ENCODE measurements at places on chromosomes 1 and 21.

- peak; percentile 79 for DNase-seq
These were observed 78.9 kb upstream of the JAK1 start for GRCh38 chr1:65045022-65045817.

GRCh38 chr1:155016231-155016831 is 13.7 kb downstream of the ZBTB7B start:
- DNase-seq: no peak

DNA sequence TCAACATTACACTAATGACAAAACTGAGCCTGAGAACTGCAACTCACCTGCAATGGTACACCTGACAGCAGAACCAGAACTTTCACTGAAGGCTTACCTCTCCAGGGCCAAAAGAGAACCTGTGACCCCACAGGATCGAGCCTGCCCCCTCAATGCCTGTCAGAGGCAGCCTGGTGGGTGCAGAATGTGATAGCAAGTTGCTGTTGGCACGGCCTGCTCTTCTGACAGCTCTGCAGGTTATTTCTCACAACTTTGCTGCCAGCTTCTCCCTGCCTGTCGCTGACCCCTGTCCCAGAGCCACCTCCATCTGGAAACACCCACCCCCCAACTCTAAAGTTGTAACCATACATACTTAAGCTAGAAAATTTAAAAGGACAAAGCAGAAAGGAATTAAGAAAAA is 35.2 kb downstream of the HIVEP3 start:
- no peak for DNase-seq

DNA sequence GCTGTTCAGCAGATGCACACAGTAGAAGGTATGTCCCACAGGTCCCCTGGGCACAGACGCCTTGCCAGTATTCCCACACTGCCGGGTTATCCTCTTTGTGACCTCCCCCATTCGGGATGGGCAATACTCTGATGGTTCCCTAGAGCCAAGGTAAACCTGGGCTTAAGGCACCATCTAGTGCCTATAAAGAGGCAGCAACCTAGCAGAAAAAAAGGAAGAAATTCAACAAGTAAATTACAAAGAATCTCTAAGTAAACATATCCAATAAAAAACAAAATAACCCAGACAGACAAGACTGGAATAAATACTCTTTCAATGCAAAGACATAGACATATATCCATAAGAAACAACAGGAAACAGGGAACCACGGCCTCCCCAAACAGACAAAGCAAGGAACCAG is 39.4 kb downstream of the HSF2BP start:
- peak; percentile 32 for DNase-seq

GRCh38 chr1:157803851-157804250 is 16.1 kb downstream of the FCRL1 start:
- no peak for DNase-seq

DNA sequence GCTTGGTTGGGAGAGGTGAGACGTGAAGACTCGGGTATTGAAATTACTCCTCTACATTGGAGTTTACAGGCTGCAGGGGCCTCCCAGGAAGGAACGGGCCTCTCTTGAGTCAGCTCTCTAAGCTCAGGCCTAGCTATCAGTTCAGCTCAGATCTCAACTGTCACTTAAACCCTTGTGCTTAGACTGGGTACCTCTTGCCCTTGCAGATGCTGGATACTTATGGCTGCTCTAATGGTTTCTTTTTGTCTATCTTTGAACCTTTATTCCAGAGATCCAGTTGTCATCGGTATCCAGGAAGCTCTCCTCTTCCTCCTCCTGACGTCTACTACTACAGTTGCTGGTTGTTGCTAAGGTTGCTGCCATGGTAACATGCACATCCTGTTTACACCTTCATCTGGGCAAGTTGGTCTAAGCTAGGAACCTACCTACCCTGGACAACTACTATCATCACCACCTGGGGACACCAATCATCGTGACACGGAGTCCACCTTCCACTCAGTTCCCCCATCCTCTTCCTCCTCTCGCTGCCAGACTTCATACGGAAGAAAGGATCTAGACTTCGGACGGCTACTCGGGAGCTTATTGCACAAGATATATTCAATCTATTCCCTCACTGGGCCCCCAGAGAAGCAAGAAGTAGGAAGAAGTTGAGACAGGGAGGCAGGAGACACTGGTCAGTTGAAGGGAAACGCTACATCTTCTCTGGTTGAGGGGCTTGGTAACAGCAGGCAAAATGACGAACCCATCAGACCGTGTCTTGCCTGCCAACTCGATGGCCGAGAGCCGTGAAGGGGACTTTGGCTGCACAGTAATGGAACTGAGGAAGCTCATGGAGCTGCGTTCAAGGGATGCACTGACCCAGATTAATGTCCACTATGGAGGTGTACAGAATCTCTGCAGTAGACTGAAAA is 56.1 kb downstream of the ATP2B4 start:
- DNase-seq: peak; percentile 38

DNA sequence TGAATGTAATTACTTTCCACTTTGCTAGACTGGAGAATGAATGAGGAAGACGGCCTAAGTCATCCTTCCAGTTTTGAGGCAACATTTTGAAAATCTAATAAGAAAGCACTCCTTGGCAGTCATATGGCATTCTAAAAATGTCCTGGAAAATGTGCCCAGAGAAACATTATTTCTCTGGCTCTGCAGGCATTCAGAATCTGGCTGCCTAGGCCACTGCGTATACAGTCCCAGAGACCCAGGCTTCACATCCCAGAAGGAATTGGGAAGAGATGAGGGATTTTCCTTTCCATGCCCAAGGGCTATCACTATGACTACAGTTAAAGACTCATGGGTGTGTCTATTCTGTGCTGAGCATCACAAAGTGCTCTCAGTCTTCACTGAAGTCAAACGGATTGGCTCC is 92.9 kb downstream of the BEND5 start:
- DNase-seq: no peak

DNA sequence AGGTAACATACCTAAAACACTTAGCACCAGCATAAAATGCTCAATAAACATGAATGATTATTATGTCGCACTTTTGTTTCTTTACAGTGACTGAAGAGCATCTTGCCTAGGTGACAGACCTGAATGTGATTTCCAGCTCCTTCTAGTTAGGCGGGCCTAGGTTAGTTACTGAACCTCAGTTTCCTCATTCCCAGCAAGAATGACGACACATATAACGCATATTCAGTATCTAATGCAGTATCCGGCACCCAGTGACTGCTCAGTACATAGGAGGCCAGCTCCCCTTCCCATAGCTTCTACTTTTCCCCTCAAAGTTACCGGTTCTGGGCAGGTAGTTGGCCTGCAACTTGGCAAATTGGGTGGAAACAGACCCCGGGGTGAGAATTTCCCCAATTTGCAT is 763 bp downstream of the AUNIP start:
- no peak for DNase-seq

All from NCI-H82 (cell line).